NCI-H1436 (cell line): ENCODE measurements at places on chromosomes 4 and X.

DNA sequence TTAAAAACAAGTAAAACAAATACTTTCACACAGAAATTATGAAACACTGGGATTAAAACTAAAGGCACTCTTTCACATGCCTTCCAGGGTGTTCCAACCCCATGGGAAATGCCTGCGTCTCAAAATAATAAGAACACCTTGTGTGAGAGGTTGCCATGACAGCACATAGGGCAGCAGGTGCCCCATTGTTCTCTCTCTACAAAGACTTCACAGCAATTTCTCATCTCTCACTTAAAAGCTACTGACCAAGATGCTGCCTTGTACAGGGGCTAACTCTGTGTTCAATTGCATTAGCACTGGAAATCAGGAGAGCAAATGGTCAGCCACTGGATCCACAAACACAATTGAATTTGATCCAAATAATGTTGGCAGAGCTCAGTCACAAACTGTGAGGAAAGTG, 102.5 kb upstream of the GALNTL6 start:
- DNase-seq, result peak; percentile 85

DNA sequence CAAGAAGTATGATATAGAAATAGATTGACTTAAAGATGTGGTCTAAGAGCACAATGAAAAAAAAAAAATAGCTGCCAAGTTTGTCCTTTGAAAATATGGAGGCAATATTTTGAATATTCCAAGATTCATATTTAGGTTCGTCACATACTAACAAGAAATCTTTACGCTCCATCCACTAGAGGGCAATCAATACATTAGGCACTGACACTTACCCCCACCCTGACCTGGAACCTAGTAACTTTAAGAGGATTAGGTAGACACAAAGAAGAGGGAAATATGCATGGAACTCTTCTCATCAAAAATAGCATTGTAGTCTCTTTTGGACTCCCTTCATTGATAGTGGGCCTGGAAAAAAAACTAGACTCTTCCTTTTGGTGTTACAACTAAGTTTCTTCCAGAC, 1108.1 kb downstream of the PCDH19 start:
- no peak for DNase-seq

- DNase-seq, result no peak
Observed at GRCh38 chrX:43604753-43605152, 51.3 kb upstream of the MAOA start.

DNA sequence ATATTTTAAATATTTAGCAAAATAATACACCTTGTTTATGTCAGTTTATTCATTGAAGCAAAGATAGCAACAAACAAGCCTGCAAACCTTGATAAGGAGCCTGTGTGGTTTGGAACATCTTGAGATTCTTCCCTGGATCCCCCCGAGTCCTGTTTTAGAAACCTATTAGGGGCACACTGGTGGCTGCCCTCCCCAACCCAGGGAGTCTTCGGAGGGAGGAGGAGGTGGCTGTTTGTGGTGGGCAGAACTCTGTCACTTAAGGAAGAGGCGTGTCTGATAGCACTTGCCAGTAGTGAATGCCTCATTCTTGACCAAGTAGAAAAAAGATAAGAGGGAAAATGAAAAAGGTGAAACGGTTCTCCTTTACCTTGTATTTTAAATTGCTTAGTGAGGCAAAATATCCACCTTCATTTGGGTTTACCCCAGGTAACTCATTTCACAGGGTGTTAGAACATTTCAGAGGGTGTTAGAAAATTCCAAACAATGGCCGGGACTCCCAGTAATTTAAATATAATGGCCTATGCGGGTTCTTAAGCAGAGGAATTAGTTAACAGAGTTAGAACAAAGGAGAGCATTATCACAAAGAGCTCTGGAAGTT, 10.4 kb downstream of the KIT start:
- DNase-seq, result no peak

GRCh38 chrX:13491061-13491460, 78.3 kb upstream of the EGFL6 start:
- no peak for DNase-seq

GRCh38 chr4:111450867-111451266, 694.4 kb upstream of the FAM241A start:
- DNase-seq, result no peak

- no peak for DNase-seq
Observed at GRCh38 chr4:57550198-57550597, 440.0 kb upstream of the IGFBP7 start.

DNA sequence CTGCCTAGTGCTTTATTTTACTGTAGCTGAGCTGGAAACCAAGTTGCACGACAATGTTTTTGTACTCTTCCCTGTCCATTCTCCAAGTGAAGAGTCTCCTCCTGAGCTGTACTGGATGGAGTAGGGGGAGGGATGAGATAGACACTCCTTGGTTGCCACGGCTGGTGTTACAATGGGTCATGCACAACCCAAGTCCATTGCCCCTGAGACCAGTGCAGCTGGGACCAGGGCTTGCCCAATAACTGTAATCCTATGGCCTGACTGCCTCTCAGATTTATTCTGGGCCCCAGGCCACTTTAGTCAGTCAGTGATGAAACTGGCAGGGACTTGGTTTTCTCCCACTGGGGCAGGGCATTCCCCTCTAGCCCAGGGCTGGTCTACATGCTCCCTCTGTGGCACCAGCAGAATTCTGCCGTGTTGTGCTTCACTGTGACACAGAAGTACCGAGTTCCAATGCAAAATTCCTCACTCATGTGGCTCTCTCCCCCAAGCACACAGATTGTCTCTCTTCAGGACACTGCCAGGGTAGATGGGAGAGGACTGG, 203.3 kb upstream of the PCDH18 start:
- no peak for DNase-seq

- no peak for DNase-seq
Observed at GRCh38 chr4:116391020-116391419, 694.4 kb downstream of the TRAM1L1 start.
